ENCODE measurements at places on chromosomes 5 and 9.

GRCh38 chr5:132050661-132051552 lies 9.5 kb upstream of the IL3 start:
- no peak for DNase-seq

GRCh38 chr5:100519075-100519474 lies 16.1 kb upstream of the FAM174A start:
- no peak for DNase-seq

GRCh38 chr9:16318516-16319060 lies 551.9 kb downstream of the BNC2 start:
- no peak for DNase-seq

DNA sequence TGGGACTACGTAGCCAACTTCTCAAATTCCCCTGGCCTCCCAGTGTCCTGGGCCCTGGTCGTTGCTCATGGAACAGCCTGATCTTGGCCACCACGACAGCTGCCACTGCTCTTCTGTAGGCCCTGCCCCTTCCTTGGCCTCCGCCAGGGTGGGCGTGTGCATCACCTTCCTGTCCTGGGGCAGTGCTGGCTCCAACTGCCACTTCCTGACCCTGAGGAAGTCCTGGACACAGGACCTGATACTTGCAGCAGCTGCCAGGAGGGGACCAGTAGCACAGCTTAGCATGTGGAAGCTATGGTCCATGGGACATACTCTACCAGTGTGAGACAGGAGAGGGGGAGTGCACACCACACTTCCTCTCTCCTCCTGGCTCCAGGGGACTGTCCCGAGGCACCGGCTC lies 145.2 kb downstream of the TENT4A start:
- DNase-seq, result no peak

GRCh38 chr9:131759017-131759647 lies 19.3 kb upstream of the RAPGEF1 start:
- DNase-seq, result no peak

DNA sequence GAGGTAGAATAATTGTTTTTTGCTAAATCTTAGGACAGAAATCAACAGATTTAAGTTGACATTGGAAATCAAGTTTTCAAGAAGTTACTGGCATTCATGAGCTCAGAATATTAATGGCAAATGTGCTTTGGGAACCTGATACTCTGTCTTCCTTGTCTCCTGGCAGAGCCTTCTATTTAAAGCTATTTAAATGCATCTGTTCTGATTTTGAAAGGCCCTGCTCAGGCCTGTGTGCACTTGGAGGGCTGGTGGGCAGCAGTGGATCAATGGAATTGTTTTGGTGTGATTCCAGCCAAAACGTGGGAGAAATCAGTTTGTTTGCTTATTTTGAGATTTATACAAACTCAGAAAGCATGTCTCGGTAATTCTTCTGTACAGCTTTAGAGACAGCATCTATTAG lies 38.5 kb downstream of the FBXL7 start:
- DNase-seq, result no peak

DNA sequence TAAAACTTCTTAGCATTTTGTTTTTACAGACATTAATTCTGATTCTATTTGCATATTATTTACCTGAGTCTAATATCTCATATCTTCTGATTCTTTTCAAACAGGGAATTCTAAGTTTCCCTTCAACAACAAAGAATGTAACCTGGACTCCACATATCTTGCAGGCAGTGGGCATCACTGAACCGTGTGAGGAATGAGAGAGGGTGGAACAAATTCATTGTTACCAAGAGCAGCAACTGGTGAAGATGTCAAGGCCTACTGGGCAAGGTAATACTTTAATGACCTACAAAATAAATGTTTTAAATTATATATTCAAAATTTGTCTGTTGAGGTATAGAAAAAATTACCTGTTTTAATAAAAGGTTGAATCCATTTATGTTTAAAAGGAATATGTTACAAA lies 455.3 kb upstream of the TUSC1 start:
- no peak for DNase-seq

DNA sequence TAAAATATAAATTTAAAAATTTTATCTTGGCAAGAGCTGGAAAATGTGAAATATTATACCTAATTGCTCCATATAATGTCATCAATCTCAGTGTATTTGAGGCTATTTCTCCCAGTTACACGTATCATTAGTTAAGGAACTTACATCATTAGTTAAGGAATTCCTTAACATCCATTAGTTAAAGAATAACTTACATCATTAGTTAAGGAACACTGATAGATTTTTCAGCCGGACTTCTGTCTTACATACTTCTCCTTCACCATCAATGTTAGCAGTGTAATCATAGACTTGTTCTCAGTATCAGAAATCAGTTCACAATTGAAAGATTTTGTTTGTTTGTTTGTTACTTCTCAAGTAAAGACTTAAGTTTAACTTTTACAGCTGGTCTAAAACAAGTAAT lies 524.4 kb upstream of the CHD1 start:
- DNase-seq, result no peak

DNA sequence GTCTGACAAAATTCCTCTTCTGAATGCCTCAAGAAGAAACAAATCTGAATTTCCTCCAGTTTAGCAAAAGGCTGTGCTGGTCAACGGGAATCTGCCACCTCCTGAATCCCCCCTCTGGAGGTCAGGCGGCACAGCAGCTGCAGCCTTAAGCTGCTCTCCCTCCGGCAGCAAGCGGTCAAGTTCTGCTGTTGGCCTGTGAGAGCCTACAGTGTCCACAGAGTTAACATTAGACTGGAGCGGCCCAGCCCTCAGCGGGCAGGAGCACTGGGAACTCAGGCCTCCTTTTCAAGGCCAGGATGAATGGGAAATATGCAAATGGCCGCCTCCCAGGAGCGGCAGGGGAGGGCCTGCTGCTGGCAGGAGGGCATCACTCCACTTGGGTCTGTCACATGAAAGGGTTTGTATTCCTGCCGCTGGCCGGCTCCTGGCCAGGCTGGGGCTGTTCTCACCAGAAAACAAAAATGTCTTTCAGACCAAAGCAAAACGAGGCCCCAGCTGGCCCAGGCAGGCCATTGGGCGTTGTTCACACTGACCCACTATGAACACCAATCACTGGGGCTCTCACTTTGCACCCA lies 8.2 kb downstream of the ACSL6 start:
- no peak for DNase-seq

GRCh38 chr9:94511134-94511954 lies 43.5 kb upstream of the PCAT7 start:
- DNase-seq, result no peak

- DNase-seq, result no peak
Observed at GRCh38 chr9:10251490-10251889, 361.3 kb downstream of the PTPRD start.

DNA sequence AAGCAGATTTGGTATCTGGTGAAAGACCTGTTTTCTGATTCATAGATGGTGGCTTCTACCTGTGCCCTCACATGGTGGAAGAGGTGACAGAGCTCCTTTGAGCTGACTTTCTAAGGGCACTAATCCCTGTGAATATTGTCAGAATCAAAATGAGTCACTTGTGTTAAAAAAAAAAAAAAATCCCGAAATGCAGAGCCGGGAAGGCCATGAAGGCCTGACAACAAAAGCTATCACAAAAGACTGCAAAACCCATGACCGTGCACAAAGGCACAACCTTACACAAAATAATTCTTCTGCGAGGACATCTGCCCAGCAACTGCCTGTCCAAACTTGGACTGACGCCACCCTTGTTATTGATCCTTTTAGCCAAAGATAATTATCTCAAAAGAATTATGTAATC lies 19.6 kb upstream of the UBTD2 start:
- no peak for DNase-seq

DNA sequence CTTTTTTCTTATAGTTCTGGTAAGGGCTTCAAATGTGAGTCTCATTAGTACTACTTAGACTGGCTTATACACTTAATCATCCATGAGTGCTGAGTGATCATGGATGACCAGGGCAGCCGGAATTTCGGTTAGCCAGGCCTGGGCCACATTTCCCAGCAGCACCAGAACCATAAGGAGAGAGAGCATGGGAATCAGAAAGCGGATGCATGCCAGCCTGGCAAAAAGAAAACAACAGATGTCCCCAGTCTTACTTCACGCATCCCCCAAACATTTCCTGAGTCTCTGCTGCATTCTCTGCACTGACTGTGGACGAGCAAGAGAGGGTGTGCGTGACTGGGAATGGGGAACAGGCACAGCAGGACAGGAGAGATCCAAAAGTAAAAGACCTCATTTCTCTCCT lies 371.1 kb upstream of the ZNF608 start:
- DNase-seq, result no peak

GRCh38 chr5:149386166-149386565 lies 7.1 kb upstream of the IL17B start:
- no peak for DNase-seq

GRCh38 chr5:1056611-1057484 lies 48.2 kb downstream of the NKD2 start:
- DNase-seq, result no peak

DNA sequence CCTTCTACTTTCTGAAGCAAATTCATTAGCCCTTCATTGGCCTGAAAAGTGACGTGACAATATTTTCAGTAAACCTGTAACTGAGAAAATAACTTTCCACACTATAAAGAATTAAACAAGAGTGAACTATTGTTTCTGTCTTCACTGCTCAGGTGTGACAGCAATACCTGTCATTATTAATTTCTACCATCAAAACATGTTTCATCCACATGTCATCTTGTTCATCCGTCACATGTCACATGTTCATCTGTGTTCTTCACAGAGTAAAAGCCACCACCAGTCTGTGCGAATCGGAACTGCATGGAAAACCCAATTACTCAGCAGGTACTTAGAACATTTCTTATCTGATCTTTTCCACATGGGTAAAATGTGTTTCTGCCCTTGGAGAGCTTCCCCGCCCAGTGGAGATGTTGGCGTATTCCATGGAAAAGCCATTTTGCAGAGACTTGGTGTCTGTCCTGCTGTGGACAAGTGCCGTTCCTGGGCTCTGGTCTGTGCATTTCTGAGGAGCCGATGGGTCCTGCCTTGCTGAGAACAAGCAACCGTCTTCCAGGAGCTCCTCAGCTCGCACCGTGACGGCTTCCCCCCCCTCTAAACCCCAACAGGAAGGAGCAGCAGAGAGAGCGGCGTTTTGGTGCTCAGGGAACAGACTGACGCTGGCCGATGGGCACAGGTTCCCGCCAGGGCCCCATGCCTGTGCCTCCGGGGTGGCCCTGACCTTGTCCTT lies 10.6 kb upstream of the EXOC3 start:
- DNase-seq, result no peak

GRCh38 chr5:137630216-137630971 lies 105.5 kb downstream of the KLHL3 start:
- DNase-seq, result no peak

DNA sequence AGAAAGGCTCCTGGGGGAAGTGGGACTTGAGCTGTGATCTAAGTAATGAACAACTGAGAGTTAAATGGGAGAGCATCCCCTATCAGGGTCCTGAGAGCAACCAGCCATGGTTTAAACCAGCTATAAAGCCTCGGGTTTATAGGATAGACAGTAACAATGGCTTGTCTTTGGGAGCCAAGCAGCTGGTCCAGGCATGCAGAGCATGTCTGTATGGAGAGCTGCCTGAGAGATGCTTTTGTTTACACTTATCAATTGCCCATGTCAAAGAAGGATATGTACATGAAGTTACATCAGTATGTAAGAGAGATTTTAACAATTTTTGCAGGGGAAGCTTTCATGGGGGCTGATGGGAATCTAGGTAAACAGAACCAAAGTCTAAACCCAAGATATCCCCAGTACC lies 4.4 kb downstream of the TGFBI start:
- no peak for DNase-seq

DNA sequence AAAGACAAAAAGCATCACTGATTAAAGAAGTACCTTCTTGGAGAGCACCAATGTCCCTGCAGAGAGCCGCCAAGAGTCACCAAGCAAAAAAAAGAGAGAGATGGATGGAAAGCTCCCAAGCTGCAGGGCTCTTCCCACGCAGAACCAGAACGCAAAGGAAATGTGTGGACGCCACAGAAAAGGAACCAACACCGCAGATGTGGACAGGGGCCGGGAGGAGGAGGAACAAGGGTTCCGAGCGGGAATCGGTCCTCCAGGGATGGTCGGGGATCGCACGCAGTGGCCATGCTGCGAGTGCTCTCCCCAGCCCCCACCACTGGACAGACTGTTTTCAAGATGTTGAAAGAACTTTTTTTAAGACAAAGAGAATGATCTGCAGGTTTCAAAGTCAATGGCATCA lies 40.2 kb upstream of the ZNF354A start:
- DNase-seq, result no peak

DNA sequence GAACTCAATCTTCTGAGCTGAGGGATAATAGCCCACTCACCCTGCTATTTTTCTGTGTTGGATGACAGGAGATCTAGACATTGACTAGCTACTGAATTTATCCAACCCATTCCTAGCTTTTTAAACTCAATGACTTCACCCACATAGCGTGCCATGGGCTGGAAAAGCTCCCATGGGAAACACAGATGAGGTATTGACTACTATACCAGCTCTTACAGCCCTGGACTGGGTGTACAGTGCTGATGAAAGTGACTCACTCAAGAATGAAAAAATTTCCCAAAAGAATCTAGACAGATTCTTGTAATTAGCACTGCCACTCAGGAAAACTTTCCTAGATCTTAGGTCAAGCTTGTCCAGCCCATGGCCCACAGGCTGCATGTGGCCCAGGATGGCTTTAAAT lies 72.7 kb upstream of the NREP start:
- no peak for DNase-seq

DNA sequence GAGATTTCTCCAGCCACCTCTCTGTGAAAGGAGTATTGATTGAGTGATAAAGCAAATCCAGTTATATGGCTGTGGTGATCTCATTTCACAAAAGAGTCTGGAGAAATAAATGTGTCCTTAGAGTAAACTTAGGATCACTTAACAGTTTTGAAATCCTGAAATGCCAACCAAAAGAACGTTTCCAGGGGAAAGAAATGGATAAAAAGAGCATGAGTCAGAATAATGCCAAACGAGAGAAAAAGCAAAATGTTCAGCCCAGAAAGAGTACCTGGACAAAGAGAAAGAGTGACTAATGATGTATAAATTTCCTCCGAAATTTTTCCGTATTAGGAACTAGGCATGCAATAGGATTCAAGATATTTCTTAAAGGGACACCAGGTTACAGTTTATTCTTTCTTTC lies 463.1 kb upstream of the CDH10 start:
- no peak for DNase-seq

DNA sequence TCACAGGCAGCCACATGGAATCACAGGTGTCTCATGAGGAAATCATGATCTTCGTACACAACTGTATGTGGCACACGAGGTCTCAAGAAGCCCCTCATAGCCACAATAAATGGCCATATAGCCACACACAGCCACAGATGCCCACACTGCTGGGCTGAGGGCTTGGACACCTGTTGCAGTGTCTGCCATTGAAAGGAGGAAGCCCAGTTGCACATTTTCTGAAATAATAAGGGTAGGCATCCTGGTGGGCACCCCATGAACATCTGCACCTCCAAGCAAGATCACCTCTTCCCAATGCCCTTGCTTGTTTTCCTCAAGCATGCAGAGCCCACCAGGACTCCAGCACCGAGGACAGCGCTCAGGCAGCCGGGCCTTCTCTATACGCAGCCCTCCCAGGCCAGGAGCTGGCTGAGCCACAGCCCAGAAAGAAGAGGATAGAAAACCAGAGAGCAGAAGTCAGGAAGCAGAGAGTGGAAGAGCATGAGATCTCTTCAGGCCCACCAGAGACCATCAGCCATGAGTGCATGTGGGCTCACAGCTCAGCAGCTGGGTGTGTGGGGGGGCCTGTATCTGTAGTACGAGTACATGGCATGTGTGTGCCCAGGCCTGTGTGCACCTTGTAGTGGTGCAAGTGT lies 1.0 kb upstream of the ACSL6 start:
- peak; percentile 48 for DNase-seq

Measured in activated CD8-positive, alpha-beta memory T cell treated with anti-CD3 and anti-CD28 coated beads, Interleukin-2, amount 10 ng/mL, durations not matched to agents 7 days and 5 days (primary cell).